ENCODE measurements at places on chromosomes 13 and 19.
A peak's percentile ranks its signal among the peaks of the same experiment; 100 is the strongest.

DNA sequence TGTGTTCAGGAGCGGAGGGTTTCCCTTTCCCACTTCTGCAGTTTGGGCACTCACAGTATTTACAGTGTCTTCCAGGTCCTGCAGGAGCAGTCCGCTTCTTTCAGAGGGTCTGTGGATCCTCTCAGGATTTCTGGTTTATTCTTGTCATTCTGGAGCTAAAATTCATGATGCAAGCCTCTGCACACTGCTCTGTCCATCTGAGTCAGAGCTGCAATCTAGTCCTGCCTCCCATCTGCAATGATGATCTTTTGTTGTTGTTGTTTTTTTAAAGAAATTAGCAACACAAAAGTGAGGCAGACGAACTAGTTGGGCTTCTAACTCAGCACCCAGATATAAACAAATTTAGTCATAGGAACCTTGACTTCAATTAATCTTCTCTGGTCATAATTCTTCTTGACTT, 86.5 kb downstream of the DLEU7 start:
- no peak for DNase-seq

DNA sequence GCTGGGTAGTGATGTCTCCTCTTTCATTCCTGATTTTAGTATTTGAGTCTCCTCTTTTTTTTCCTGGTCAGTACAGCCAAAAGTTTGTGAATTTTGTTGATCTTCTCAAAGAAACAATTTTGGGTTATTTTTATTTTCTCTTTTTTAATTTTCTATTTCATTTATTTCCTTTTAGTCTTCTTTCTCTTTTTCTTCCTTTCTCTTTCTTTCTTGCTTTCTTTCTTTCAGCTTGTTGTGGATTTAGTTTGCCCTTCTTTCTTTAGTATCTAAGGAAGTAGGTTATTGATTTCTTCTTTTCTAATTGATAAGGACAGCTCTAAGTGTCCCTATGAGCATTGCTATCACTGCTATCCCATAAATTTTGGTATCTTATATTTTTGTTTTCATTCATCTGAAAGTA, 13.8 kb downstream of the IPO5 start:
- no peak for DNase-seq

DNA sequence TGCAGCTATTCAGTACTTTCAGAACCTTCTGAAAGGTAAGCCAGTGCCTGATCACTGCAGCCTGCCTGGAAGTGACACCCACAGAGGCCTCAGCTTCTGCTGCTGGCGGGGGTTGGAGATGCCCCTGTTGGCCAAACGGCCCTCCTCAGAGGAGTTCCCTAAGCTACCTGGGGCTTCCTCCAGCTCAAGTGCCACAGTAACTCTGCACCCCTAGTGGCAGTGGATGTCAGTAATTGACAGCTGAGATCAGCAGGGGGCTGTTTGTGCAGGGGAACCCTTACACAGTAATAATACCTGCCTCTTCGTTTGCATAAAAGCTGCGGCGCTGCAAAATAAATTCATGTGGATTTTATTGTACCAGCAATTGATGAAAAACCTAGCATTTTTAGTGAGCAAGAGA, 28.9 kb downstream of the TDRD12 start:
- peak; percentile 43 for DNase-seq

GRCh38 chr13:32423592-32423991, 4.3 kb downstream of the N4BP2L1 start:
- DNase-seq: no peak

DNA sequence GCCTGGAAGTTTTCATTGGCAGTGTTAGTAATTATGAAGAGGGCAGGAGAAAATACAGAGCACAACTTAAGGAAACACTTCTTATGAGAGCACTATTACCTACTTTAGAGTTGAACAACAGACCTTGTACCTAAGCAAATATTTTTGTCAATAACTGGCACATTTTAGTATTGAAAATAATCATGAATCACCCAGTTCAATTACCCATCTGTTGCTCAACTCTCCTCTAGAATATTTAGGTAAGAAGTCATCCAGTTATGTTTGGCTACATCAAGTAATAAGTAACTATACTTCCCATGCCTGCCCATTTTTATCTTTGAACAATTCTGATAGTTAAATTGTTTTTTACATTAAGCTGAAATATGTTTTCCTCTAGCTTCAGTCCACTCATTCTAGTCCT, 893.4 kb downstream of the DIAPH3 start:
- DNase-seq: no peak

- DNase-seq: peak; percentile 51
These were observed 270.0 kb upstream of the PCDH20 start for GRCh38 chr13:61685682-61686012.

Measured in D341Med (cell line).